NCI-H1092 (cell line): ENCODE measurements at places on chromosomes 3 and 15.

- no peak for DNase-seq
These were observed 86.7 kb upstream of the SLC25A36 start for GRCh38 chr3:140854961-140855360.

DNA sequence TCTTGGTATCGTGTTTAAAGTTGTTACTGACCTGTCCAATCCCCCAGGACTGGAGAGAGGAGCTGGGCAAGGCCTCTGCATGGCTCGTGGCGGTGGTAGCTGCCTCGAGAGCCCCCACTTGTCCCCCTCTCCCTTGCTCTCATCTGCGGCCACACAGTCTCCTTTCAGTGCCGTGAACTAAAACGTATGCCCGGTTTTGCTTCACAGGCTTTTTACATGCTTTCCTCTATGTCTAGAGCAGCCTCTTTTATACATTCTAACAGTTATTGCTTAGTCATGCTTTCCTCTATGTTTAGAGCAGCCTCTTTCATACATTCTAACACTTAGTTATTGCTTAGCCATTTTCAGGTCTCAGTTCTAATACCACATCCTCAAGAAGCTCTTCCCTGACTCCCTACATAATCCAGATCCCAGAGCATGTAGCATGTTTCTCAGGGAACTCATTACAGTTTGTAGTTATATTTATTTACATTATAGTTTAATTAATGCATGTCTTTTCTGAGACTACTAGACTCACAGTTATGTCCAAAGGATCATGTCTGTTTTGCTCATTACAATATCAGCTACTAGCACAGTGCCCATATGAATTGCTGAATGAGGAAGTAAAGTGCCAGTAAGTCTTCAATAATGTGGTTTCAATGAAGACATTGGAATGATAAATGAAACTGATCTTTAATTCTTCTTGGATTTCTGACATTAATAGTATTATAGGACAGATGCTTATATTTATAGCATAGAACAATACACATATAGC is 66.5 kb upstream of the TBL1XR1 start:
- no peak for DNase-seq

- no peak for DNase-seq
These were observed 98.9 kb downstream of the C3orf38 start for GRCh38 chr3:88248658-88249057.

- no peak for DNase-seq
These were observed 303.1 kb upstream of the CTDSPL start for GRCh38 chr3:37558580-37558979.

- DNase-seq = peak; percentile 45
These were observed 53.6 kb downstream of the RHCG start for GRCh38 chr15:89442671-89443307.

GRCh38 chr15:49328941-49329340 is 94.1 kb upstream of the FGF7 start:
- no peak for DNase-seq

GRCh38 chr3:32556332-32556731 is 14.3 kb downstream of the DYNC1LI1 start:
- DNase-seq = no peak

- no peak for DNase-seq
These were observed 25.4 kb upstream of the IL16 start for GRCh38 chr15:81171286-81171685.

DNA sequence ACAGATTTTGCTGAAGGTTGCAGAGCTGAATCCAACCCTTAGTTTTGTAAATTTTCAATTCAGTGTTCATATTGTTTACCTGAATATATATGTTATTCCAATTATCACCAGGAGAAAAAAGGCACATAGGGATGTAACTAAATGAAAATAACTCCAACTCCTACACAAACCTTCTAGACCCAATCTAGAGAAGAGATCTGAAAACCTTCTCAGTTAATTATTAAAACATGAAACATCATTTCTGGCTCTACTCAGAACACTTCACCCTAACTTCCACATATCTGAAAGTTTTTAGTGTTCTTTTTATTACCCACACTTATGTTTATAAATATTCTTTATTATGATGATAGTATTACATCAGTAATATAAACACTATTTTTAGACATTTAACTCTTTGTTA is 76.6 kb downstream of the LRRFIP2 start:
- DNase-seq = no peak

DNA sequence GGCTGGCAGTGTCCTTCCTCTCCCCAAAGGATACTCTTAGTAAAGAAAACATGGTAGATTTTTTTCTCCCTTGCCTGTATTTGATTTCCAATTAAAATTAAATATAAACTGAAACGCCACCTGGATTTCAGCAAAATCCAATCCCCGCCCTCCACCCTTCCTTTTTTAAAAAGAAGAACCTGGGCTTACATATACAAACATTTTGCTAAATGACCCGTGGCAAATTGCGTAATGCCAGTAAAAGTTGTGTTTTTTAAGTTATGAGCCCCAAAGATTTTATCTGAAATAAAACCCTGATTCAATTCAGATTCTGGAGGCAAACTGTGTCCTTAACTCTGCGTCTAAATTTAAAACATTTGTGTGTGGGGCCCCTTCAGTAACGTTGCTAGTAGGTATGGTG is 403.0 kb downstream of the FOXP1 start:
- no peak for DNase-seq

- DNase-seq = no peak
These were observed 3.9 kb upstream of the CIDEC start for GRCh38 chr3:9883706-9884554.

DNA sequence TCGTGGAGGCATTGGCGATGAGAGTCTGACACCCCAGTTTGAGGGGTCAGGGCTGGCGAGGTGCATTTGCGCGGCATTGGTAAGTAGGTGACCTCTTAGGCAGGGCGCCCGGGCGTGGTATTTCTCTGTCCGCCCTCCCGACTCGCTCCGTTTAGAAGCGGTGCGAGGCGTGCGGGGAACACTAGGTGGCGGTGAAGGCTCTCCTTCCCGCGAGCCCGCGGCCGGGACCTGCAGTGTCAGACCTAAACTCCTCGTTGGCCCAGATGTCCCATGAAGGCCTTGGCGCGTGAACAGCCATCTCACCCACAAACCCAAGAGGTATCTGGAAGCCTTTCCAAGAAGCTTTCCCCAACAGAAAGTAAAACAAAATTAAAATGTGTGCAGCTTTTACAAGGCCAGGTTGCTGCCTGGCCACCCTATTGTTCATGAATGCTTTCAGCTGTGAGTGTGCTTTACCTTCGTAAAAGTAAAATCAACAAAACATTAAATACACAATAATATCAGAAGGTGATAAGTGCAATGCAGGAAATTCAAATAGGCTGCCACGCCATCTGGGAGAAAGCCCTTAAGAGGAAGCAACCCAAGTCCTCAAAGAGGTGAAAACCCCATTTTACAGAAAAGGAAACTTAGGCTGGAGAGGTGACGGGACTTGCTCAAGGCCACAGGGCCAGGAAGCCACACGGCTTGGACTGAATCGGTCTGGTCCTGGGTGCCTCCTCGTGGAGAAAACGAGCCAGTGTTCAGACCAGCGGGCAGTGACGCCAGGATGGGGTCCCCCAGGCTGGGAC is 120.3 kb downstream of the ETFA start:
- DNase-seq = peak; percentile 14

DNA sequence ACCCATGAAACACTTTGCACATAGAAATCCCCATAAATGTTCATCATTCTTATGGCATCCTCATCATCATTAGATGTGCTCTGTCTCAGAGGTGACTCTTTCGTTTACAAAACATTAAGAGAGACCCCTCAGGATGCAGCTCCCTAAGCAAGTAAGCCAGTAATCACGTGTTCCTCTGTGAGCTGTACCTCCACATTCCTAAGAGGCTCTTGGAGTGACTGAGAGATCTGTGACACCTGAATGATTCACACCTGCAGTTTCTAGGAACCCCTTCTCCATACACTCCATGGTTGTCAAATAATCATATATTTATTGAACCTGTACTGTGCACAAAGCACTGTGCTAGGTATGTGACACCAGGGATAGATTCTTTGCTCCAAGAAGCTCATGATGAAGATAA is 602.4 kb downstream of the UNC13C start:
- no peak for DNase-seq

- no peak for DNase-seq
These were observed 920.9 kb downstream of the TUSC7 start for GRCh38 chr3:117630469-117630868.
